ENCODE measurements at places on chromosomes 13 and 19.

DNA sequence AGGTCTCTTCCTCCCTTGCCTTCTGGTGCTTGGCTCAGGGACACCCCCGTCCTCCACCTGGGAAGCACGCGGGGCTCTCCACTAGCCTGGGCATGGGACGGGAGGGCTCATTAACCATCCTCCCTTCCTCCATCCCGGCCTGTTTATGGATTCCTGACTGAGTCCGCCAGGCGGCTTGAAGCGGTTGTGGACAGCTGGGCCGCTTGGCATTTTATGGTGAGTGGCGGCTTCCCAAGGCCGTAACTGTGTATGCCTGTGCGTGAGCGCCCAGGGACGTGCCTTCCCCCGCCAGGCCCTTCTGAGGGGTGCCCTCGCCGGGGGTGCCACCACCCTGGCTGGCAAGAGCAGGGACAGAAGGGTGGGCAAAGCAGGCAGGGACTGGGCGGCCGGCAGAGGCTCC is 202.8 kb downstream of the URI1 start:
- no peaks in the 10 kb centered on the region for H3K4me1 ChIP-seq
- DNase-seq, result no peak
- no peak overlapping the region for H3K27ac ChIP-seq
- no peaks in the 10 kb centered on the region for H3K27me3 ChIP-seq

DNA sequence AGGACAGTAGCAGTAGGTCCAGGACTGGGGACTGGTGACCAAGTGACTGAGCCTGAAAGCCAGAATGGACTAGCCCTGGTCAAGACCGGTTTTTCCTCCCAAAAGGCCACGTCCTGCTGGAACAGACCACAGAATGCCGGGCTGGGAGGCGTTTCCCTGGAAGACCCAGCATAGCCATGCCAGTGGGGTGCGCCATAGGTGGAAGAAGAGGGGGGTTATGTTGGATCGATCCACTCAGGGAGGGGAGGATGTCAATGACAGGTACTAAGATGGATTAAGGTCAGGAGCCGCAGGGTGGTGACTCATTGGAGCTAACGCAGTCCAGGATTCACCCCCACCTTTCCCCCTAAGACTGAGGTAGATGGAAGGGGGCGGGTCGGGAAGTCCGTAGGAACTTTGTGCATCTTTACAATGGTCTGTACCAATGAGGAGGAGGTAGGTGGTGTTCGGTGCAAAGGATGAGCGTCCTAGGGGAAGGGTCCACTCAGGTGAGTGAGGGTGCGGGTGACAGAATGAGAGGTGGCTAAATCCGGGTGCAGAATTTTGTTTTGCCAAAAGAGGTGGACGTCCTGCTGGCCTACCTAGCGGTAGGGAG is 21.0 kb downstream of the VASP start:
- H3K27me3 ChIP-seq, result no peaks in the 10 kb centered on the region
- H3K36me3 ChIP-seq, result peaks cover 56% of the 10 kb centered on the region
- H3K4me1 ChIP-seq, result peaks cover 18% of the 10 kb centered on the region
- H3K4me3 ChIP-seq, result no peak overlapping the region
- no peak overlapping the region for H3K27ac ChIP-seq

GRCh38 chr13:110873639-110874507 is 41.0 kb downstream of the ANKRD10 start:
- no peak overlapping the region for H3K4me3 ChIP-seq
- H3K27ac ChIP-seq, result no peak overlapping the region
- peaks cover 34% of the 10 kb centered on the region for H3K27me3 ChIP-seq
- H3K4me1 ChIP-seq, result peaks cover 20% of the 10 kb centered on the region
- no peak for DNase-seq

DNA sequence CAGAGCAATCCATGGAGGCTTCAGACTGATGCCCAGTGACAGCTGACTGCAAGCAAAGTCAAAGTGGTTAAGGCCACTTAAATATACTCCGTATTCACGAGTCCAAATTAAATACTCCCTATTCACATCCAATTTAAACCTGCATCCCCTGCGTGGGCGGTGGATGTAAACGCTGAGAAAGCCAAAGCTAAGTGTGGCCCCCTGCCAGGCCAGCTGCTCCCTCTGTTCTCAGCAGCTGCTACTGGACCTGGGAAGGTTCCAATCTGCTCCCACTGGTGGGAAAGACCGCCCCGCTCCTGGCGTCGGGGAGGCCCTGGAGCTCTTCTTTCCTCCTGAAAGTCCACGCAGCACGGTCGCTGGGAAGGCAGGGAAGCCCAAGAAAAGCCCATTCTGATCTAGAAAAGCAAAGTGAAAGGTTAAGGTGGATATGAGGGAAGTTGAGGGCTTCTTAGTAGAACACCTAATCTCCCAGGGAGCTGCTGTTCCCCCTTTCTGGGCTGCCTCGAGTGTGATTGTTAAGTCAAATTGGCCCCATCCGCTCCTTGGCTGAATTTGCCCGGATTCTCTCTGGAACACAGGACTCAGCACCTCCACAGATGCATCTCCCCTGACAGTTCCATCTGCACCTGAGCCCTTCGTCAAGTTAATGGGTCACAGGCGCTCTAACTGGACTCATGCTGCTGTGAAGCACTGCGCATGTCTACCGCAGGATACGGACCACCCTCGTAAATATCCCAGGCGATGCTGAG is 205.5 kb downstream of the USP12 start:
- H3K4me1 ChIP-seq, result no peaks in the 10 kb centered on the region
- H3K27me3 ChIP-seq, result peaks cover 6% of the 10 kb centered on the region
- no peak for DNase-seq
- H3K36me3 ChIP-seq, result no peaks in the 10 kb centered on the region
